ENCODE measurements at places on chromosomes 2 and 18.

- no peak for DNase-seq
These were observed 1.9 kb downstream of the RPL37A start for GRCh38 chr2:216500572-216500971.

GRCh38 chr2:151976945-151977353, 121.9 kb downstream of the CACNB4 start:
- DNase-seq: peak; percentile 74

GRCh38 chr2:143581134-143581533, 451.9 kb downstream of the ARHGAP15 start:
- no peak for DNase-seq

GRCh38 chr2:28754321-28754720, 2.7 kb downstream of the PPP1CB start:
- no peak for DNase-seq

- no peak for DNase-seq
These were observed 113.4 kb upstream of the MCFD2 start for GRCh38 chr2:47028846-47029560.

- DNase-seq: no peak
These were observed 198.9 kb upstream of the RBBP8 start for GRCh38 chr18:22734105-22734661.

All from GM12865 (cell line).